Activated naive CD4-positive, alpha-beta T cell treated with anti-CD3 and anti-CD28 coated beads, Interleukin-2, amount 50 U/mL, for 72 hours (primary cell): ENCODE measurements at places on chromosomes 7 and 10.

DNA sequence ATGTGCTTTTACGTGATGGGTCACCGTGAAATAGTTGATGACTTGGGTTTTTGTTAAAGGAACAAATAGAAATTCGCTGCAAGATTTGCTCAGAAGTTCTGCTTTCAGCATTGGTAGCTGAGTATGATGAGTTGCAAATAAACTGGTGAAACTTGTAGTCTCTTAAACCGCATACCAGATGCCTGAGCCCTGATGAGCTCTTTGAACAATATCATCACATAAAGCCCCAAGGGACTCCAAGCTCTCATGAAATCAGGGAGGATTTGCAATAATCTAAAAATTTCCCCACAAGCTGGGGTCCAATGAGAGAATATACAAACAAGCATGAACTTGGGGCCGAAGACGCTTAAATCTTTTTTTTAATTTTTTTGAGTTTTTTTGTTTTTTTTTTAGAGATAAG lies 312.4 kb downstream of the CALN1 start:
- DNase-seq = no peak

DNA sequence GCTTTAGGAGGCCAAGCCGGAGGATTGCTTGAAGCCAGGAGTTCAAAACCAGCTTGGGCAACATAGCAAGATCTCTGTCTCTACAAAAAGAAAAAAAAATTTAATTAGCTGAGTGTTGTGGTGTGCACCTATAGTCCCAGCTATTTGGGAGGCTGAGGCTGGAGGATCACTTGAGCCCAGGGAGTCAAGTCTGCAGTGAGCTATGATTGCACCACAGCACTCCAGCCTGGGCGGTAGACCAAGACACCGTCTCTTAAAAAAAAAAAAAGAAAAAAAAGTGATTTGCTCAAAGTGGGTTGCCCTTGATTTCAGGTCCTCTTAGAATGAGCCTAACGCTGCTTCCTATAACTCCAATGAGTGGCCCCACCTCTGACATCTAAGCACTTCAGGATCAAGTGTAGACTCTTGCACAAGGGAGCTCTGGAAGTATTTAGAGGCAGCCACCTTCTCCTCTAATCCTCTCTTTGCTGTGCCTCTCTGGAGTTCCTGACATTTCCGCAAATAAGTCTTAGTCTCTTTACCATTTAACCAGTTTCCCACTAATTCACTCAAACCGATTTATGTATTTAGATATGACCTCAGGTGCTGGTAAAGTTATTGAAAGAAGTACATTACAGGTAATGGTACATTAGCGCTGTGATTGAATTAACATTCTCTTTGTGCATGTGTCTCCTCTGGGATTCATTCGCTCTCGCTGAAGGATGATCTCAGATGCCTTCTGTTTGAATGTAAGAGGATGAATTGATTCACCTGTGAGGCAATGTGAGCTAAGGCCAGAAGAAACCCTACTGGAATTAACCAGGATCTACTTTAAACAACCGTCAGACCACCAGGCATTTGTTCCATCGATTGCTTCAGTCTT lies 60.8 kb upstream of the CELF2 start:
- DNase-seq = no peak

- no peak for DNase-seq
These were observed 35.1 kb downstream of the KCND2 start for GRCh38 chr7:120307991-120308545.

- DNase-seq = no peak
These were observed 334.7 kb upstream of the ZNF32 start for GRCh38 chr10:43983405-43983804.

GRCh38 chr7:69903410-69903809 lies 305.1 kb downstream of the AUTS2 start:
- DNase-seq = no peak
